ENCODE measurements at places on chromosomes 7 and 10. TPM values are rescaled to one million over a fixed set of nuclear protein-coding genes. Genes with fewer than 3 reads are reported as not detected.

The RSU1 gene
- 66.6 TPM for total RNA-seq

The CYP2C18 gene
- 0.79 TPM for total RNA-seq

The IDI2 gene
- total RNA-seq = not detected

The MORN4 gene
- total RNA-seq = 9.7 TPM

The TMEM254 gene
- total RNA-seq = 27.4 TPM

The FRAT1 gene
- total RNA-seq = 2.3 TPM

The PRKG1 gene
- 0.12 TPM for total RNA-seq

The FAM131B gene
- total RNA-seq = 22.3 TPM

The ZRANB1 gene
- 27.7 TPM for total RNA-seq

The ANTXRL gene
- total RNA-seq = not detected

The WEE2 gene
- 2.5 TPM for total RNA-seq

The TBXAS1 gene
- 1.6 TPM for total RNA-seq

The FAM25G gene
- total RNA-seq = not detected

The PON1 gene
- total RNA-seq = not detected

The POM121C gene
- total RNA-seq = 68.9 TPM

The ITPRID1 gene
- 0.26 TPM for total RNA-seq

The ZNF92 gene
- 18.0 TPM for total RNA-seq

The SPDYE2B gene
- not detected for total RNA-seq

The TBX20 gene
- 2.1 TPM for total RNA-seq

The CPA1 gene
- not detected for total RNA-seq

The GFRA1 gene
- not detected for total RNA-seq

The FKBP6 gene
- not detected for total RNA-seq

The CDNF gene
- 3.4 TPM for total RNA-seq

The CALCR gene
- not detected for total RNA-seq

The EN2 gene
- total RNA-seq = 1.1 TPM

The DENND2A gene
- 0.95 TPM for total RNA-seq

The RELN gene
- total RNA-seq = 4.3 TPM

The BRAT1 gene
- 33.5 TPM for total RNA-seq

The ACHE gene
- 19.0 TPM for total RNA-seq

The ASIC3 gene
- total RNA-seq = 1.1 TPM

The GRM3 gene
- not detected for total RNA-seq

The ANKRD61 gene
- not detected for total RNA-seq

The LAMB1 gene
- 418 TPM for total RNA-seq

The PSTK gene
- 8.2 TPM for total RNA-seq

The SNCG gene
- total RNA-seq = not detected
